Fibroblast of skin of right quadriceps (primary cell): ENCODE measurements at places on chromosomes 5 and 9.

- DNase-seq, result no peak
Observed at GRCh38 chr9:127543973-127544533, 68.0 kb upstream of the STXBP1 start.

DNA sequence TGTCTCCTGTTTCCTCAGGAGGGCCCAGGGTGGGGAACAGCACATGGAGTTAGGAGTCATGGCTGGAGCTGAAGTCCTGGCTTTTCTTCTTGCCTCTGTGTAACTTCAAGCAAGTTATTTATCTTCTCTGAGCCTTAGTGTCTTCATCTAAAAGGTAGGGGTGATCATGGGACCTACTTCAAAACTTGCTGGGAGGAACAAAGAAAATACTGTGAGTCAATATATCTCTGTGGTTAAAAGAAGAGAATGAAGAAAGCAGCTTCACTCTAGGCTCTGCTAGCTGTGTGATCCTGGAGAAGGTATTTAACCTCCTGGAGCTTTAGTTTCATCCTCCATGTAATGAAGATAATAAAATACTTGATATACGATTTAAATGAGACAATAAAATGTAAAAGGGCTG lies 26.5 kb downstream of the AFAP1L1 start:
- no peak for DNase-seq

DNA sequence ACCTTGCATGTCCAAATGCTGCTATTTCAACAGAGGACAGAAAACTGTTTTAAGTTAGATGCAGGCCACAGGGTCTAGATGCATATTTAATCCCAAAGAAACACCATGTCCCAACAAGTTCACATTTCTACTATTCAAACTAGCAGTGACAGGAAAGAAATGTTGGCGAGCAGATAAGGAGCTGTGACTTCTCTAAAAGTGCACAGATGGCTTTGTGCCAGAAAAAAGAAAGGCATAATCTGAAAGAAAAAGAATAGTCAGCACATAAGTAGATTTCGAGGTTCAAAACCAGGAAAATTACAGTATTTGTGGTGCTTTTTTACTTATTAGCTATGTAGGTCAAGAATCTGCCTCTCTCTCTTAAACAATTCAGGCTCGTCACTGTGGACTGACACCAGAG lies 178.3 kb downstream of the DNAH5 start:
- no peak for DNase-seq

- DNase-seq, result no peak
Observed at GRCh38 chr9:88589656-88590055, 54.7 kb downstream of the NXNL2 start.

DNA sequence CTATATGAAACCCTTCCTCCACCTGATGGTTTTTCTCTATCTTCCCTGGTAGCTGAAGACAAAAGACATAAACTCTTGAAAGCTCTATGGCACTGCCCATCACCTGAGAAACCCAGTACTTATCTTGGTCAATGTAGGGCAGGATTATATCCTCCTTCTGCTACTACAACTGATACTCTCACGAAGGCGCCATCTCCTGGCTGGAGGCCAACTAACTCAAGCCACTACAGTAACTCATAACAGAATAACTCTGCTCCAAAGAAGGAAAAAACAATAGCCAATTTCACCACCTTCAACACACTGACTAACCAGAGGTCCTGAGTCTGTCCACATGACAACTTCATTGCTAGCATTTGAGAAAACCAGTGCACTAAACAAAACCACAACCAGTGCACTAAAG lies 409.2 kb downstream of the CETN3 start:
- no peak for DNase-seq
